DMS79 (cell line): ENCODE measurements at places on chromosomes 6 and 20.
A peak's percentile ranks its signal among the peaks of the same experiment; 100 is the strongest.

DNA sequence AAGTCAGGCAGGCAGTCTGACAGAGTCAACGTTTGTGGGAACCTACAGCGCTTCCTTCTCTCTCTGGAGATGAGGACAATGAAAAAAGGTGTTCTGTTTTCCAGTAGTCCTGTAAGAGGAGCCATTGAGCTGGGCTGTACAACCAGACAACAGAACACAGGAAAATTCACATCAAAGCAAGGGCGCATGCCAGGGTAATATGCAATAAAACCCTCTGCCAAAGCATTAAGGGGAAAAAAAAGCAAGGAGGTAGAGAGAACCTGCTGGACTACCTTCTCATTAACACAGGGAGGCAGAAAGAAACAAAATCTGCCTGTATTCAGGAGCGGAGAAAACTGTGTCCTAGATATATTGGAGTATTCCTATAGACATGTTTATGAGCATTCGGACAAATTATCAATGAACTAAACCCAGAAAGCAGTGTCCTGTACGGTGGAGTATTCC is 1.3 kb downstream of the RNF24 start:
- peak; percentile 67 for DNase-seq

GRCh38 chr20:32192698-32193097 is 14.8 kb downstream of the PLAGL2 start:
- no peak for DNase-seq

- DNase-seq = no peak
These were observed 55.0 kb downstream of the TRERF1 start for GRCh38 chr6:42396720-42397119.

DNA sequence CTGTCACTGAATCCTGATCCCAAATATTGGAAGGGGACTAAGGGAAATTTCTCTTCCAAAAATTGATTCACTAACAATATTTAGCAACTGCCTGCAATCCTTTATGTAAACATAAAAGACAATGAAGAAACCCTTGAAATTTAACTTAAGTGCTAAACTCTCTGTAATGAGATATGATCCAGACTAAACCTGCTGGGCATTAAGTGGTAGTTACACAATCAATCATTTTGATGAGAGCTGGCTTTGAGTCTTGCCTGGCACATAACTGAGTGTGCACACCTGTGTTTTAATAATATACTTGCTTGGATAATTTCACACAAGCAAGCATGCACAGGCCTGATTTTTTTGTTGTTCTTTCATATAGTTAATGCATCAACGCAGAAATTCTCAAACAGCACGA is 9.8 kb upstream of the ZFP64 start:
- DNase-seq = peak; percentile 67

DNA sequence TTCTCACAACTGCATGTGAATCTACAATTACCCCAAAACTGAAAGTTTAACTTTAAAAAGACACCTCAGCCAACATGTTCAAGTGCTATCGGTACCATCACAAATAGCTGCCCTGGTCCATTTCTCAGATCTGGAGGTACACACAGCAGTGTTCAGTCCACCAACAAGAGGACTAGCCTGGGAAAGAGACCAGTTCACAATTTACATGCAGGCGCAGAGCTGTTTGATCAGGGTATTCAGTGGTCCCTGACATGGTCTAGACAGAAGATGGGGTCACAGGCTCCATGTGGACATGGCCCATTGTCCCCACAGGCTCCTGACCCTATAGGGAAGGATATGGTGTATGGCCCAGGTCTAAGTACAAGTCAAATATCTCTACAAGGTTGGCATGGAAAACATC is 15.6 kb upstream of the TGM6 start:
- DNase-seq = no peak

GRCh38 chr20:54665812-54666211 is 190.4 kb downstream of the DOK5 start:
- no peak for DNase-seq
